ENCODE measurements at places on chromosomes 13 and 19. TPM values are rescaled to one million over a fixed set of nuclear protein-coding genes. Genes with fewer than 3 reads are reported as not detected.

DNA sequence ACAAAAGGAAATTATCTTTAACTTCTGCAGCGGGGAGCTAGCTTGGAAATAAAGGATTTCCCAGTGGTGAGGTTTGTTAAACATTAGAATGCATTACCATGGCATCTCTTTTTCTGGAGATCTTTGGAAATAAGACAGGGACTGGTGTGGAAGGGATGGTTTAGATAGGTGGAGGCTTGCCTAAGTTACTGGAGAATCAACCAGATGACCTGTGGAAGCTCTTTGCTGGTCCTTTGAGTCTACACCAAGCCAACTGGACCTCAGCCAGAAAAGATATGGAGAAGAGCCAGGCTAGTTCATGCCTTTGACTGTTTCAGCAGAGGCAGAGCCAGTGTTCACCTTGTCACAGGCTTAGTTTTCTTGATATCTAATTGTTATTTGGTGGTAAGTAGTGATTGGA, 134.7 kb downstream of the KCNRG start:
- no peak overlapping the region for H3K27ac ChIP-seq
- peaks cover 13% of the 10 kb centered on the region for H3K4me1 ChIP-seq
- no peak for DNase-seq
- no peak overlapping the region for H3K4me3 ChIP-seq

DNA sequence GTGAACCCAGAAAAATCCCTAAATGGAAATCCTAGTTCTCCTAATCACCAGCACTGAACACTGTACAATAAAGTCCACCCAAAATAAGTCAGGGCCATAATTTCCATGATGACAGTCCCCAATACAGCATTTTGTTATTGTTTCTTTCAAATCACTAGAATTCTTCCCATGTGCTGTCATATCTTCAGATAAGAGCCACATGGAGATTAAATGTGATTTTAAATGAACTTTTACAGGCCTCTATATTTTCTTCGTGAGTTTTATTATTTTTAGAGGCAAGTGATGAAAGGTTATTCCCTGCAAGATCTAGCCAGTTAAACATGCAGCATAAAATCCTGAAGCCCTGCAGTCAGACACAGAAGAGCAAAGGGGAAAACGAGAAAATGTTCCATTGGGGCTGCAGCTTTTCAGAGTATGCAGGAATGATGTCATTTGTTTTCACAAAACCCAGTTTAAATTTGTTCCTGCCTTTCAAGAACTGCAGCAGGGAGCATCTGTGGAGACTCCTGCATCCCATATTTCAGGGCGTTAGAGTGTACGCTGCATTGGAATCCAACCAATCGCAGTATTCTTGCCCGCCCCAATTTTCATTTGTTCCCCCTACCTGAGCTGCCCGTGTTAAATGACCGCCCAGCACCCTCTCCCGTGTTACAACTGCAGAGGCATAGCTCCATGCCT, 167.2 kb upstream of the KLF12 start:
- no peak overlapping the region for H3K4me3 ChIP-seq
- H3K27ac ChIP-seq: no peak overlapping the region
- H3K27me3 ChIP-seq: no peaks in the 10 kb centered on the region
- H3K36me3 ChIP-seq: no peaks in the 10 kb centered on the region
- H3K4me1 ChIP-seq: no peaks in the 10 kb centered on the region
- DNase-seq: no peak

- DNase-seq: no peak
- H3K27ac ChIP-seq: no peak overlapping the region
- H3K27me3 ChIP-seq: no peaks in the 10 kb centered on the region
- H3K36me3 ChIP-seq: no peaks in the 10 kb centered on the region
These were observed 418.4 kb downstream of the EFNB2 start for GRCh38 chr13:106117035-106117434.

GRCh38 chr13:114090476-114090875, 41.9 kb downstream of the RASA3 start:
- H3K27me3 ChIP-seq: no peaks in the 10 kb centered on the region
- H3K36me3 ChIP-seq: peaks cover 33% of the 10 kb centered on the region
- no peak for DNase-seq
- H3K4me1 ChIP-seq: peaks cover 1% of the 10 kb centered on the region

- no peaks in the 10 kb centered on the region for H3K36me3 ChIP-seq
- DNase-seq: no peak
- no peaks in the 10 kb centered on the region for H3K27me3 ChIP-seq
- H3K27ac ChIP-seq: no peak overlapping the region
- H3K4me1 ChIP-seq: no peaks in the 10 kb centered on the region
- no peak overlapping the region for H3K4me3 ChIP-seq
These were observed 1555.5 kb downstream of the UQCRFS1 start for GRCh38 chr19:27657271-27658051.

DNA sequence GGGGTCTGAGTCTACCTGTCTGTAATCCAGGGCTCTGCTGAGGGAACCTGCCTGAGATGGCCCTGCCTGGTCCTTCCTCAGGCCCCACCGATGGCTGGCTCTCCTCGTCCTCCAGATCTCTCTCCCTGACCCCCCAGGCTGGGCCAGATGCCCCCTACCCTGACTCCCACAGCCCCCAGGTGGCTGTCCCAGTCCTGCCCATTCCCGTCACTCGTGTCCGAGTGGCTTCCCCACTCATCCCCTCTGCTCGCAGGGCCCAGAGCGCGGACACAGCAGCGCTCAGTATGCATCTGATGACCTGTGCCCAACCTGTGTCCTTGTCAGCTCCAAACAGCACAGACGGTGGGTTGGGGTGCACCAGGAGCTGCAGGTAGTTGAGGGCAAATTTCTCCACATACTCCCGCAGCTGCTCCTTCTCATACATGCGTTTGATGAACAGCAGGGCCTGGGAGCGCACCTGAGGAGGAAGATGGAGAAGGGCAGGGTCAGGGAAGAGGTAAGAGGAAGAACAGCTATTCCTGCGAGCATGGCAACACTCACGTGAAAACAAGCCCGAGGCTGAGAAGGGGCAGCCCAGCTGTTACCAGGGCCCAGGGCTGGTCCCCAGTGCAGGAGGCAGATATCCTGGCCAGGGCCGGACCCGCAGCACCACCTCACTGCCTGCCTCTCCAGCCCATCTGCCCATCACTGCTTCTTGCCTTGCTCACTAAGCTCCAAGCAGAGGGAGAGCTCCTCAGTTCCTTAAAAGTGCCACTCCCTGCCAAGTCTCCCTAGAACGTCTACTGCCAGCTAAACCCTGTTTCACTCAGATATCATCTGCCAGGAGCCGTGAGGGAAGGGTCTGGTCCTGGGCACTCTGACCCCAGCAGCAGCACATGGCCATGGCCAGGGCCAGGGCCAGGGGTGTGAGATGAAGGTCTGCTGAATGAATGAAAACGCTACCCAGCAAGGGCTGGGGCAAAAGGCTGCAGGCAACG, 11.1 kb upstream of the RSPH6A start:
- no peaks in the 10 kb centered on the region for H3K27me3 ChIP-seq
- no peak overlapping the region for H3K27ac ChIP-seq
- H3K4me3 ChIP-seq: no peak overlapping the region
- H3K4me1 ChIP-seq: no peaks in the 10 kb centered on the region
- peaks cover 60% of the 10 kb centered on the region for H3K36me3 ChIP-seq
- no peak for DNase-seq

GRCh38 chr13:107069108-107069776, 501.3 kb upstream of the ARGLU1 start:
- H3K4me1 ChIP-seq: no peaks in the 10 kb centered on the region
- no peaks in the 10 kb centered on the region for H3K27me3 ChIP-seq
- H3K27ac ChIP-seq: no peak overlapping the region

- no peaks in the 10 kb centered on the region for H3K4me1 ChIP-seq
- H3K27ac ChIP-seq: no peak overlapping the region
- H3K27me3 ChIP-seq: no peaks in the 10 kb centered on the region
- H3K4me3 ChIP-seq: no peak overlapping the region
These were observed 11.4 kb downstream of the ZNF541 start for GRCh38 chr19:47561440-47562057.

DNA sequence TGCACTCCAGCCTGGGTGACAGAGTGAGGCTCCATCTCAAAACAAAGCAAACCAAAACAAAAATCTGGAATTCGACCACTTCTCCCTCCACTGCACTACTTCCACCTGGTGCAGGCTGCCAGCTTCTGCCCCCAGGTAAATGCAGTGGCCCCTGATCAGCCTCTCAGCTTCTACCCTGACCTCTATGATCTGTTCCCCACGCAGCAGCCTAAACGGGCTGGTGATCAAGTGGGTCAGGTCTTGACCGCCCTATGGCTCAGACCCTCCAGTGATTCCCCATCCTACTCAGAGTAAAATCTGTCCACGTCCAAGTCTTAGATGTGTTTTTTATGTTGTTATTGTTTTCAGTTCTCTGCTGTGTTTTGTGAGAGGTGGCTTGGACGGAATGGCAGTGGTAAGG, 163.9 kb downstream of the KCTD15 start:
- H3K36me3 ChIP-seq: no peaks in the 10 kb centered on the region
- no peak overlapping the region for H3K27ac ChIP-seq
- no peak for DNase-seq
- H3K27me3 ChIP-seq: no peaks in the 10 kb centered on the region

GRCh38 chr13:45256254-45256653, 55.4 kb upstream of the KCTD4 start:
- no peak overlapping the region for H3K4me3 ChIP-seq
- H3K27me3 ChIP-seq: no peaks in the 10 kb centered on the region
- peak overlapping the region; percentile 8 for H3K27ac ChIP-seq

DNA sequence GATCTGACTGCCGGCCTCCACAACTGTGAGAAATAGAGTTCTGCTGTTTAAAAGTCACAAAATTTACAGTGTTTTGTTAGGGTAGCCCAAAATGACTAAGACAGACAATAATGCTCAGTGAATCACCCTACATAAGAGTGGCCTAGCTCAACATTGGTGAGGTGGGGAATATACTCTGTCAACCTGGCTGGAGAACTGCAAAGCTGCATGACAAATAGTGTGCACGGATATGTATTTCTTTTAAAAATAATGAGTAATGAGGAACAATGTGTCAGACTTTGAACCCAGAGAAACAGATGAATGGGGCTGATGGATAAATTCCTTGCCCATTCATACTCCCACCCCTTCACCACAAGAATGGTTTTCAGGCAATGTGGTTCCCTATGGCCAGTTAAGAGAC, 372.4 kb downstream of the SUCLA2 start:
- no peaks in the 10 kb centered on the region for H3K36me3 ChIP-seq
- no peaks in the 10 kb centered on the region for H3K27me3 ChIP-seq
- H3K4me1 ChIP-seq: no peaks in the 10 kb centered on the region
- no peak for DNase-seq
- H3K27ac ChIP-seq: no peak overlapping the region
- H3K4me3 ChIP-seq: no peak overlapping the region

GRIN2D gene
- not detected for total RNA-seq

LGALS7B gene
- total RNA-seq: not detected

TUBGCP3 gene
- total RNA-seq: 40.7 TPM

HIPK4 gene
- not detected for total RNA-seq

PLVAP gene
- not detected for total RNA-seq

CALR3 gene
- not detected for total RNA-seq

ZNF486 gene
- 3.7 TPM for total RNA-seq

URI1 gene
- total RNA-seq: 60.8 TPM

TUBA3C gene
- total RNA-seq: not detected

THSD1 gene
- 0.79 TPM for total RNA-seq
